Keratinocyte (primary cell): ENCODE measurements at places on chromosomes 11 and 22. TPM values are rescaled to one million over a fixed set of nuclear protein-coding genes. Genes with fewer than 3 reads are reported as not detected.

GRCh38 chr11:120819003-120819402, 204.9 kb upstream of the TBCEL start:
- H3K4me3 ChIP-seq = no peak overlapping the region
- H3K27me3 ChIP-seq = peaks cover 8% of the 10 kb centered on the region
- H3K27ac ChIP-seq = no peak overlapping the region
- DNase-seq = no peak
- no peaks in the 10 kb centered on the region for H3K36me3 ChIP-seq

- peak overlapping the region; percentile 78 for H3K27ac ChIP-seq
- peaks cover 39% of the 10 kb centered on the region for H3K36me3 ChIP-seq
- no peaks in the 10 kb centered on the region for H3K27me3 ChIP-seq
- peaks cover 57% of the 10 kb centered on the region for H3K4me1 ChIP-seq
- H3K4me3 ChIP-seq = peak overlapping the region; percentile 37
Measured at GRCh38 chr11:62539238-62539925, 7.2 kb downstream of the AHNAK start.

DNA sequence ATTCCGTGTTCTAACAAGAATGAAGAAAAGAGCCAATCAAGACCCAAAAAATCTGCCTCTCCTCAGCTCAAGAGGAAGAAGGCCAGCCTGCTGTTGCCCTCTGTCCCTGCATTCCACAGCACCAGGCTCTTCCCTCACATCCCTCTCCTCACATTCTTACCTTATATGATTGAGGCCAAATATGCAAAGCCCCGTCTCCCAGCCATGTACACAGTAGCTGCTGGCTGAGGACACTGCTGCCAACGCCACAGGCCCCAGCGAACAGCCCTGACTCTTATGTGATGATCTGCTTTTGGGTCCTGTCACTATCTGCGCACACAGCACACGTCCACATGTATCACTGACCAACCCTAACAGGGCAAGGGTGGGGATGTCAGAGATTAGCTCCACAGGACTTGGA, 60.2 kb downstream of the MICAL3 start:
- no peaks in the 10 kb centered on the region for H3K27me3 ChIP-seq
- H3K4me3 ChIP-seq = no peak overlapping the region
- peaks cover 12% of the 10 kb centered on the region for H3K4me1 ChIP-seq
- no peak overlapping the region for H3K27ac ChIP-seq

Gene FAM111A
- polyA plus RNA-seq = 15.9 to 21.0 TPM (median 18.1 TPM) in 3 replicates
